GM12891 (cell line): ENCODE measurements at places on chromosomes 5 and 9.
A peak's percentile ranks its signal among the peaks of the same experiment; 100 is the strongest.

DNA sequence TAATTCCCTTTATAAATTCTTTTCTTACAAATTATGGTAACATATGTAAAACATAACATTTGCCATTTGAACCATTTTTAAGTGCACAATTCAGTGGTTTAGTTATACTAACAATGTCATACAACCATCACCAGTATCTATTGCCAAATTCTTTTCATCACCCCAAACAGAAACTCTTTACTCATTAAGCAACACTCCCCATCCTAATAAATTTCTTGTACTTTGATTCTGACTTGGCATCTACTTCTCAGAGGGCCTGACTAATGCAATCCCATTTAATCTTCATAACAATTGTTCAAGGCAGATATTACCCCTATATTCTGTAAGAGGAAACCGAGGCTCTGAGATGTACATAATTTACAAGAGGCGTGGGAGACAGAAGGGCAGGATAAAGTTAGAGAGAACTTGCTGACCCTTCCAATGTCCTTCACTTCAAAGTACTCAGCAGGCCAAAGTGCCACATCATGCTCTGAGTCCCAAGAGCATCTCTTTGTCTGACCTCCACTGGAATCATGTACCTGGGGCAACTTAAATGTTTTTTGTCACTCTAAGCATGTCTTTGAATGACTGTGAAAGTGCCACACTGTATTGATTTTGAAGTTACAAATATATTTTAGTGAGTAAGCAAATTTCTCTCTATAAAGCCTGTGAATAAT is 255.3 kb downstream of the KIF4B start:
- DNase-seq, result no peak

GRCh38 chr5:173717959-173718358 is 101.5 kb upstream of the BOD1 start:
- no peak for DNase-seq

- DNase-seq, result no peak
These were observed 28.7 kb upstream of the F2RL1 start for GRCh38 chr5:76789991-76790581.

DNA sequence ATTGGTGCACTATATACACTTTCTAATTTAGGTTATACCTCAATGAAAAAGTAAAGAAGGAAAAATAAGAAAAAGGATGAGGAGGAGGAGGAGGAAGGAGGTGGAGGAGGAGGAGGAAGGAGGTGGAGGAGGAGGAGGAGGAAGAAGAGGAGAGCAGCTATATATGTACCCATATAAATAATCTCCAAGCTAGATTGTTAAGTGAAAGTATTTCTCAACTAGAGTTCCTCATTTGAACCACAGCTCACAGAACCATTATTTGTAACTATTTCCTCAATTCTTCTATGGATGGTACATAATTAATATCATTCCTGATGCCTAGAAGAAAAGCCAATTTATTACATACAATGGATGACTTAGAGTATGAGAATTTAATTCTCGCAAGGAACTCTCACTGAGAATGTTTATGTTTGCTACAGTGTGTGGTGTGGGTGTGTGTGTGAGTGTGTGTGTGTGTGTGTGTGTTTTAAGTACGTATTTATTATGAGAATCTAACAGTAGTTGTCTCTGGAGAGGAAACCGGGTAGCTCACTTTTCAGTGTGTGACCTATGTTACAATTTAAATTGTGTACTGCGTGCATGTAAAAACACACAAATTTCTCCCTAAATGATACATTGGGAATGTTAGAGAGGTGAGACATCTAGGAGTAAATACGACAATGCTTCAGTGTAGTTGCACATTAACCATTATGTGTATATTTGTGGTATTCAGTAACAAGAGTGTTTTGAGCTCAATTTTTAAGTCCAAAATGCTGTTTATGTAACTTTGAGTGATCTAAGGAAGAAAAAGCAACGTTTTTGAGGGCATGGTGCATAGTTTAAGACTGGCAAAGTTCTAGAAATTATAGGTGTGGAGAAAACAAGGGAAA is 20.2 kb upstream of the NREP start:
- DNase-seq, result no peak

- no peak for DNase-seq
These were observed 330.2 kb downstream of the OSTF1 start for GRCh38 chr9:75418518-75418917.

- DNase-seq, result no peak
These were observed 10.1 kb upstream of the UBAC1 start for GRCh38 chr9:135971111-135971766.

DNA sequence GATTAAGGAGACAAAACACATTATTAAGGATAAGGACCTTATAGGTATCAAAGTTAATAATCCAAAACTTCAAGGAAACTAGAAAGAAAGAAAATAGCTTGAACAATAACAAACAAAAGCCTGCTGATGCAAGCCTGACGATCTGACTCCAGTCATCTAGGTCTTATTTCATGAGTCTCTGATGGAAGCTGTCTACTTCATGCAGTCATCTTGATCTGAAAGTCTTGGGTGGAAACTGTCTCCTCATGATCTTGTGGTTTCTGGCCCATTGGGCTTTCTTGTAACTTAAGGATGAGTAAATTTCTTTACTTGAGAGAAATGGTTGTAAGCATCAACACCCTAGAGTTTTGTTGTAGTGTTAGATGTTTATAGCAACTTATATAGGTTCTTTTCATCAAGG is 20.6 kb upstream of the PSIP1 start:
- no peak for DNase-seq

DNA sequence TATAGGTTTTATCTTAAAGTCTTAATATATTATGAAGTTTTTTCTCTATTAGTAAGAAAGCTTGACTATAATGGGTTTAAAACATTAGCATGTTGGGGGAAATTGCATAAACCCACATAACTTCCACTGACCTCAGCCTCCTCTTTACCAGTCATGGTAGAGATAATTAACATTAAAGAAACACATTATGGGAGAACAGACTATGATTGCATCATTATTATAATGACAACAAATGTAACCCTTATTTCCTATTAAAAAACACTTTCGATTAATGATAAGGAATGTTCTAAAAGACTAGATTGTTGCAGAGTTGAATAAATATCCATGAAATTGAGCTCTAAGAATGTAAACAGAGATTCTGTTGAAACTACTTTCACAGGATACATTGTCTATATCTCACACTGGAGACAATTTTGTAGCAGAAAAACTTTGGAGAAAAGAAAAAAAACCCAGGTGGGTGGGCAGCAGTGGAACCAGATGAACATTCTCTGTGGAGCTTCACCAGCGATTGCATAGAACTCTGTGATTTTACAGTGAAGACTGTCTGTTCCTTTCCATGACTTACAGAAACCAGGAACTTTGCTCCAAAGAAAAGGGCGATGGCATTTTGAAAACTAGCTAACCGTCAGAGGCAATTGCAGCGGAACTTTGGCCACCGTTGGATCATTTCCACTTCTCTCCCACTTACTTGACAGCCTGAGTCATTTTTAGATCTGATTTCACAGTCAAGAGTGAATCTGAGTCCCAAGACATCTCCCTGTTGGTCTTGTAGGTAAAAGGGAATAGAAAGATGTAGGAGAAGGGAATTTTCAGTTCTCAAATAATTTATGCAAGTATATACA is 21.0 kb upstream of the ERAP2 start:
- no peak for DNase-seq

DNA sequence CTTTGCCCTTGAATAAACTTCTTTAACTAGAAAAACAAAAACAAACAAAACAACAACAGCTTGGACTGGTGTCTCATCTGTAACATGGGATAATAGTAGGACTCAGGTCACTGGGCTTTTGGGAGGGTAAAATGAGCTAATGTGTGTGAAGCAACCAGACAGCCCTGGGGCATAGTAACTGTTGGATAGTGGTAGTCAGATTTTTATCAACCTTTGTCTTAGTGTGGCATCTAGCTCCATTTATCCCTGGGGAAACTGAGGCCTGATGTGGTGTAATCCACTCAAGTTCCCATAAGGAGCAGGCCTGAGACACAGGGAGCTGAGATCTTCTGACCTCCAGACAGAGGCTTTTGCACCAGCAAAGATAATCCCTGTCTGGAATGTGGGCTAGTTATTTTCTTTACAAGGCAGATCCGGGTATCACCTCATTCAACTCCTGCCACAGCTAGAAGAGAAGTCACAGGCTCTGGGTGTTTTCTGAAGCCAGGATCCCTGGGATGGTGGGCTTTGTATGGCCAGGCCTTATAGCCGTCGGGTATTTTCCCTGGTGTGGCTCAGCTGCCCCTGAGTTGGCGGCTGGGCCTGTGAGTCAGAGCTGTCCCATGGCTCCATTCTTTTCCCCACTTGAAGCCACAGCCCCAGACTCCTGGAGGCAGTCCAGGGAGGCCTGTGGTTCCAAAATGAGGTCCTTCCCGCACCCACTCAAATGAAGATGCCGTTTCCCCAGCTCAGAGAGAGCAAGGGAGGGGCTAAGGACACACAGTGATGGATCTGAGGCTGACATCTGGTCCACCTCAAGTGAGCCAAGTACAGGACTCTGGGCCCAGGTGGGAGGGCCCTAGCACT is 26.1 kb upstream of the CSF1R start:
- peak; percentile 5 for DNase-seq

GRCh38 chr5:68484307-68485068 is 268.9 kb downstream of the PIK3R1 start:
- DNase-seq, result no peak

GRCh38 chr9:120235081-120235480 is 344.9 kb downstream of the CDK5RAP2 start:
- no peak for DNase-seq
